Activated CD4-positive, alpha-beta T cell treated with anti-CD3 and anti-CD28 coated beads for 24 hours (primary cell): ENCODE measurements at places on chromosomes 1 and 21.

GRCh38 chr1:38297246-38297645, 250.7 kb upstream of the POU3F1 start:
- DNase-seq, result no peak

- DNase-seq, result no peak
Measured at GRCh38 chr1:91791103-91791502, 94.8 kb downstream of the TGFBR3 start.

DNA sequence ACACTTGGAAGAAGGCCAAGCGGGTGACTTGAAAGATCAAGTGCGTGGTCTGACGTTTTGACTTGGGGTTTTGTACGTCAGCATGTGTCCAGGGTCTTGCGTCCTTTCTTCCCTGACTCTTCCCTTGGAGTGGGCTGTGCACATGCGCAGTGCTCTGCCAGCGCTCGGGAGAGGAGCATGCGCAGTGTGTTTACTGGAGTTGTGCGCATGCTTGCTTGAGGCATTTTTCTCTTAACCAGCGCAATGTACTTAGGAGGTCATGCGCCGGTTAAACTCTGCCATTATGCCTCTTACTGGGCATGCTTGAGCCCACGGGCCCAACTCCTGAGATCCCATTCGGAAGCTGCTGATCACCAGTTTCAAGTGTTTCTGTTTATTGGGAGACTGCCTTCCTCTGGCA, 242.5 kb upstream of the AJAP1 start:
- DNase-seq, result no peak

DNA sequence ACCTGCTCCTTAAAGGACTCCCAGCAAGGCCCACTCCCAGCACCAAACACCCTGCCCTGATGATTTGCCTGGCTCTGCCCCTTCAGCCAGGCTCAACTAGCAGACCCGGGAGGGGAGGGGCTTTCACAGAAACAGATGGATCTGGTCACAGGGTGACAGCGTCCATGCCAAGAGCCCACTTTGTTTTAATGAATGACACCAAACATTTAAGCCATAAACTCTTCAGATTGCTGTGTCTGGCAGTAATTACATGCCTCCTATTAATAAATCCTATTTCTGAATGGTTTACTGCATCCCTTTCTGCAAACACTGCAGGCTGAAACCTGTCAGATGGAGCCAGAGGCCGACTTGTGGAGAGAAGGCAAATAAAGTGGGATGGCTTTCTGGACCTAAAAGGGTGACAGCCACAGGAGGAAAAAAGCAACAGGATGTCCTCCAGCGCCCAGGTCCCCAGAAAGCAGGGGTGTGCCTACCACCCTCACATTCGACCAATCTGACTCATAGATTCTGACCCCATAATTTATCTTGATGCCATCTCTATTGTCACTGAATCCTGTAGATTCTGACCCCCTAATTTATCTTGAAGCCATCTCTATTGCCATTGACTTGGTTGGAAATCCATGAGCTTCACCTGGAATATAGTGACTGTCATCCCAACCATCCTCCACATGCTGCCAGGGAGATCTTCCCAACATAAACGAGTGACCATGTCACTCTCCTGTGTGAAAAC, 200.9 kb downstream of the PLPP3 start:
- no peak for DNase-seq

DNA sequence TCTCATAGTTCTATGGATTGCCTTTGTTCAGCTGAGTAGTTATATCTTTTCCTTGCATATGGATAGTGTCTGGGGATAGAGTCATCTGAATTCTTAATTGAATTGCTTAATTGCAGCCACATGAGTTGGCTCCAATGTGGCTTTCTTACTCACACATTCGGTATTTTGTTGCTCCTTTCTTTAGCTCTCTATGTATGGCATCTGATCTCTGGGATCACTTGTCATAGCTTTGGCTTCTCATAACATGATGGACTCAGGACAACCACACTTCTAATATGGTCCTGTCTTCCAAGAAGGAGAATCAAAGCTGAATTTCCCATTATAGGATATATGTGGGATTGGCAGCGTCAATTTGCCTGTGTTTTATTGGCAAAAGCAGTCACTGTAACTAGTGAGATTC, 716.2 kb downstream of the NCAM2 start:
- DNase-seq, result no peak

DNA sequence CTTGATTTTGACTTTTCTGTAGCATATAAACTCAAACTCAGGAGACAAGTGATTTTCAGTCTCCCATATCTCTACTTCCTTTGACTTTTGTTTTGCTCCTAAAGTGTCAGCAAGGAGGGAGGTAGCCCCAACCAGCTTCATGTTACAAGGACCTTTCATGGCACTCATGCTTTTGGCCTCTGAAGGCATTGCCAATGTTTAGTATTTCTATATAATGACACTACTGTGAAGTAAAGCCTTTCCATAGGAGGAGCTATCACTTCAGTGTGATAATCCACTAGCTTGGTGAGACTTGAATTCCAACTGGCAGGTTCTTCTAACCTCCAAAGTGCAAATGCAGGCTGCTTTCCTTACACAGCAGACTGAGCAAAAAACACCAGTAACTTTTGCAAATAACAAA, 14.4 kb downstream of the COLGALT2 start:
- no peak for DNase-seq

DNA sequence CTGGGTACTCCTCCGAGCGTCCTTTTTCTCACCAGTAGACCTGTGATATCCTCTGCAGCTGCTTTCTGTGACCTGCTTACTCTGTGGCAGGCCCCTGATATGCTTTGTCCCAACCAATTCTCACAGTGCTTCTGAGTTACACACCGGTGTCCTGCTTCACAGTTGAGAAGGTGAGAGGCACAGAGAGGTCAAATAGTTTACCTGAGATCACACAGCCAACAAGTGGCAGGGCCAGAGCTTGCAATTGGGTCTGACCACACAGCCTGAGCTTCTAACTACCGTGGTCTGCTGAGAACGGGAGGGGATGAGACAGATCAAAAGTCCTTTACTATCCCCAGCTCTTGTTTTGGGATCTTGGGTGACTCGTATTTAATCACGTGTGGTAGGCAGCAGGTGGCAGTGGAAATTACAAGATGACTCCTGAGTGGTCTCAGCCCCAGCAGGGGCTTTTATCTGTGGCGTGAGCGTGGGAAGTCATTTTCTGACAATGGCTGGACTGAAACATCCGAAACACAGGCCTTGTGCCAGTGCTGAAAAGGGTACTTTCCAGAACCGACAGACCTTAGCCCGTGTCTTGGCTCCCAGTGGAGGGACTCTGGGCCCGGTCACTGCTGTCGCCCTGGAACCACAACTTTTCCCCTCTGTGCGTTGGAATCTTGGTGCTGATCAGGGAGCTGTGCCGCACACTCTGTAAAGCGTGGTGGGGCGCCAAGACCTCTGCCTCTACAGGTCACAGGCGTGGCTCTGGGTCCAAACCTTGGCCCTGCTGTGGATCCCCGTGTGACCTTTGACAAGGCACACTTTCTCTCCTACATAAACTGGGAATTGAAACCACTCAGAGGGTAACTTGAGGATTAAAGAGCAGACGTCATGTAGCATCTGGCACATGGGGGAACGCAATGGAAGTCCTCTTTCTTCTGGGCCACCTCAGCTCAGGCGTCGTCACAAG, 11.9 kb downstream of the THEMIS2 start:
- no peak for DNase-seq

GRCh38 chr1:16260814-16261213, 23.8 kb upstream of the CPLANE2 start:
- DNase-seq, result no peak

- DNase-seq, result no peak
Measured at GRCh38 chr1:6209661-6210580, 4.0 kb downstream of the RNF207 start.

DNA sequence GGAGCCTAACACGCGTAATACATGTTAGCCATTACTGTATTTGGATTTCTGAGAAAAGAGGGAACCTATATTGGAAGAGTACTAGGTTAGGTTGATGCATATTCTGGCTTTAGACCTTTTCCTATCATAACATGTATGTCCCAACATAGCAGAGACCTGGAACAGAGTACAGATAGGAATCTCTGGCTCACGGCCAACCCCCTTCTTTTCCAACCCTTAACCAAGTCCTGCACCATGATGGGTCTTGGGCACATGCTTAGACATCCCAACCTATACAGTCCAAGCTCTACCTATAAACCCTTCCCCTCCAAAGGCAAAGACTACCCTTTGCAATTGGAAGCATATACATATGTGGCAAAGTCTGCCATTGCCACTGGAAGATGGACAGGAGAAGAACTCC, 227.9 kb downstream of the TM2D1 start:
- no peak for DNase-seq

- DNase-seq, result no peak
Measured at GRCh38 chr21:42234041-42234440, 15.1 kb downstream of the ABCG1 start.

DNA sequence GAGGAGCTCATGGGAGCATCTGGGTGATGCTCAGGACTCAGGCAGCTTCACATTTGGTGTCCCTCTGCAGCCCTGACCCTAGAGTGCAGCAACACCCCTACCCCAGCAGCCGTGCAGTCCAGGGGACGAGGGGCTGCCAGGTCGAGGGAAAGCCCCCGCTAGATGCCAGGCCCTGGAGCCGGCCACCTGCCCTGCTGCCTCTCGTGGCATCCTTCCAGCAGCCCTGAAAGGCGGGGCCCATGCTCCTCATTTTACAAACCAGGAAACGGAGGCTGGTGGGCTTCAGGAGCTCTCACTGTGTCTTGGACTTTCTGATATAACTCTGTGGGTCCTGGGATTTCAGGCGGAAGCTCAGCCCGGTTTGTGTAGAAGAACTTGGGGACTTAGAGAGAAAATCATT, 120.5 kb upstream of the WNT4 start:
- no peak for DNase-seq

DNA sequence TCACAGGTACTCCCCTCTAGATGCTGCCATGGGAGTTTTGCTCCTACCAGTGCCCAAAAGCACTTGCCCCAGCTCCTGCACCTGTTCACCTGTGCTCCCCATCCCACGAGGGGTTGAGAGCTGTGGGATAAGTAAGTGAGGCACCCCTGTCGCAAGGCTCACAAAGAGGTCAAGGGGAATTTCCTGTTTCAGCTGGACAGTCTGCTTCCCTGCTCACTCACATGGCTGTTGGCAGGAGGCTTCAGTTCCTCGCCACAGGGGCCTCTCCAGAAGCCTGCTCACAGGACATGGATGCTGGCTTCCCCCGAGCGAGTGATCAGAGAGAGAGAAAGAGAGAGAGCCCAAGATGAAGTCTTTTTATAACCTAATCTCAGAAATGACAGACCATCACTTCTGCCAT, 8.7 kb upstream of the NCMAP start:
- no peak for DNase-seq

DNA sequence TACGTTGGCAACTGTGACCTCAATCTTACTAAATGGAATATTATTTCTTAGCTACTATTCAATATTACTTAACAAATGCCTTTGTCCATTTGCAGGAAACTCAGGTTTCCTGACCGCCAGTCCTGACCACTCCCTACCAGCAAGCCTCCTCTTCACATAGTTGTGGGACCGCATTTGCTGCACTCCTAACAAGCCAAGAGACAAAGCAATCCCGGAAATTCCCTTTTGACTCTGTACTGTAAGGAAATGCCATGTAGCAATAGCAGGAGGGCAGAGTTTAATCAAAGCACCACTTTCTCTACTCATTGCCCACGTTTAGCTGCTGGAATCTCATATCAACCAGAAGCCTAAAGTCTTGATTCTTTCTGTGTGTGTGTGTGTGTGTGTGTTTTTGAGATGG, 28.1 kb upstream of the ACBD6 start:
- no peak for DNase-seq

- DNase-seq, result no peak
Measured at GRCh38 chr1:198253668-198254067, 96.9 kb downstream of the NEK7 start.

GRCh38 chr21:31781737-31782136, 49.8 kb upstream of the SCAF4 start:
- no peak for DNase-seq

- no peak for DNase-seq
Measured at GRCh38 chr1:207898260-207898659, 12.7 kb downstream of the CD34 start.

GRCh38 chr1:10733474-10734366, 62.7 kb downstream of the CASZ1 start:
- DNase-seq, result peak; percentile 40

GRCh38 chr1:87600854-87601253, 272.2 kb downstream of the LMO4 start:
- DNase-seq, result no peak

- no peak for DNase-seq
Measured at GRCh38 chr1:4275083-4275482, 375.0 kb upstream of the C1orf174 start.

DNA sequence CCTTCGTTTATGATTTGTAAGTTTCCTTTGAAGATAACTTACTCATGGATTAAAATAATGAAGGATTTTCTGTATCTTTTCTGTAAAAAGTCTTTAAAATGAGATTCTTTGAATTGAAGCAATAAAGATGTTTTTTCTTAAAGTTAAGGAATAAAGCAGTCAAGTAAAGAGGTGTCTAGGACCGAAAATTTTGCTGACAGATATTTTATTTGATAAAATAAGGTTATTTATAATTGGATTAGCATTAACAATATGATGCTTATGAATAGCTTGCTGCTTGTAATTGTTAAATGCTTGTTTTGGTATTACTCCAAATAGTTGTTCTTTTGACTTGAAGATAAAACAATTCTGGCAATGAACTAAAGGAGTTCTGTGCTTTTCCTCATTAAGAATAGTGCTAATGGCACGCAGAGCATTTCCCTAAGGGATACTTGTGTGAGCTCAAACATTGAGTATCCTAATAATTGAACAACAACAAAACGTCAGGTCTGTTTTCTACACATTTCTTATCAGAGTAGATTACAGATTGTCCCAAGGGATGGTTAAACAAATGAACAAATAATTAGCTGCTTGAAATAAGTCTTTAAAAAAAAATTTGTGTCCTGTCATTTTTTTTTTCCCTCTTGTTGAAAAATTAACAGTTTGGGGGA, 16.6 kb downstream of the TSNAX start:
- DNase-seq, result no peak

DNA sequence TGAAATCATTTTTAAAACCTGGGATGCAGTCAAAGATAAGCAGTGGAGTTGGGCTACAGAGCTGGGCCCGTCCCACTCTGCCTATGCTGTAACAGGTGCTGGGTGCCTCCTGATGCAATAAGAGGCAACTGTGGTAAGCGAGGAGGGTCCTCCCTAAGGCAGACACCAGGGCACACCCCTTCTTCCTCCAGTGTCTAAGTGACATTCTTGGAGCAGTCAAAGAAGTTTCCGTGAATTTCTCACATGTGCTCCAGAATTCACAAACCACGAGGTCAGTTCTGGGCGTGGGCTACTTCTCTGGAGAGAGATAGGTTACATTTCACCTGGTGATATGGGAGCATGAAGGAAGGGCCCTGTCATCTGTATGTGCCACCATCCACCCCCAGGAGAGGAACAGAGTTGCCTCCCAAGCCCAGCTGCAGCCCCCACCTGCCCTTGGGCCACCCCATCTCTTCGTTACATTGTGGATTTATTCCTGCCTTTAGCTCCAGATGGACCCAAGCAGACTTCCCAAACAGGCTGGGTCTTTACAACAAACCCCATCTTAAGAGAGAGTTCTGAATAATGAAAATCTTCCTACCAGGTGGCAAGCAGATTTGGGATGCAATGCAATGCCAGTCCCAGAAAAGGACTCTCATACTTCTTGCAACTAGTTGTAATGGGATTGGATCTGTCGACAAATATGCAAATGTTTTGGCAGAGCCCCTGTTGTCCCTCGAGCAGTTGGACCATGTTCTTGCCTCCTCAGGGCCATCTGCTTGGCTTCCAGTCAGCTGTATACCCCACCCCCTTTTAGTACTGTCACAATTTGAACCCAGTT, 82.5 kb upstream of the CNTN2 start:
- no peak for DNase-seq
